Umbilical cord (tissue), 2 donors: ENCODE measurements at places on chromosomes 1 and 21.

- DNase-seq: peak; percentile 77
Observed at GRCh38 chr1:169180174-169180573, 73.7 kb downstream of the ATP1B1 start.

DNA sequence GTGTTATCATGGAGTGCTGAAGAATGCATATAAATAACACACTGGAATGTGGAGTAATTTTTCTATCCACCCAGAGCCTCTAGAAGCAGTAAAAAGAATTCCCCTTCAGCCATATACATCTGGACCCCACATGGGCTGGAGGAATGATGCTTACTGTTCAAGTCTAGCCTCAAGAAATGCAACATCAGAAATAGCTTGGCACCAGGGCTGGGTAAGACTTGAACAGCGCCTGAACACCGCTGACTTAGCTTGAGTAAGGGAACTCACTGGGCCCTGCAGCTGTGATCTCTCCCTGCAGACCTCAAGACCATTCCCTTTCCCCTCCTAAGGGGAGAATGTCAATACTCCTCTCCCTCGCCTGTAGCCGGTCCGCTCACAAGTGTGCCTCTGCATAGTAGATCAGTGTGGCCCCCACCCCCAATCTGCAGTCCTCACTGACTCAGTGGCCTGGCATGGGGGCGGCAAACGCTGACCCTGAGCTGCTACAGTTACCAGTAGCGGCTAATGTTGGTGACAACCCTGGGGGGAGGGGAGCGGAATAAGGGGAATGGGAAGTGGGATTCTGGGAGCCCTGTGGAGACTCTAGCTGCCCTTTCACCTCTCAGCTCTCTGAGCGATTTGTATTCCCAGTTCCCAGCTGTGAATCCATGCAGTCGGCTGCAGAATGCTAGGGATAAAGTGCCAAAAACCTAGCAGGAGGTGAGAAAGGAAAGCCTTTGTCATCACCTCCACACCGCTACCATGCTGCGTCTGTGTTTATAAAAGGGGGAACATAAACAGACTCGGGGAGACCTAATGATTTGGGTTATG lies 483.9 kb downstream of the DISC1 start:
- DNase-seq: peak; percentile 70

DNA sequence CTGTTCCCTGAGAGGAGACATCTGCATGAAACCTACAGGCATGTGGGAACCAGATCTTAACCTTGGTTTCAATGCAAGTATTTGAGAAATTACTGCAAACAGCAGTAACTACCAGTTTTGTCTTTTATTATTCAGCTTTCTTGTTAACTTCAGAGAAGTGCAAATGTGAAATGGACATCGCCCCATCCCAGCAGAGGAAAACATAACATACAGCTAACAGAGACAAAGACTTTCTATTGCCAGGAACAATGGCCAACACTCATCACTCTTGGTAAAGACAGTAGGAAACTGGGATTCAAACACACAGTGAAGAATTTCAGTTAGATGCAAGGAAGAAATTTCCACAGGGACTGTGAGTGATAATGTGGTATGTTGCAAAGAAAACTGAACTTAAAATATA lies 115.1 kb downstream of the SLC30A10 start:
- DNase-seq: no peak

DNA sequence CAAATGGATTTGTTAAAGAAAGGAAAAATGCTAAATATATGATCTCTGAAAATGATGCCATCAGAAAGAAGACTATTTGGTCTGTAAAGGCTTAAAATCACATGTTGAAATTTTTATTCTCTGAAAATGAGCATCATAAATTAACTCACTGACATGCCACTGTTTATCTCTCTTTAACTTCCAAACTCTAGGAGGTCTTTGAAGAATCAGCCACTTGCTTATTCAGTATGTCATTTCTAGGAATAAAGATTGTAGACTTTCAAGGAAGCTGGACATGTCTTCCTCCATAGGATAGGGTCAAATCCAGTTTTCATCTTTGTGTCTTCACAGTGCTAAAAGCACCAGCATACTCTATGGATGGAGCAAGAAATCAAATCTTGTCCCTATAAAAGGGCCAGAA lies 147.6 kb downstream of the FMN2 start:
- DNase-seq: no peak

DNA sequence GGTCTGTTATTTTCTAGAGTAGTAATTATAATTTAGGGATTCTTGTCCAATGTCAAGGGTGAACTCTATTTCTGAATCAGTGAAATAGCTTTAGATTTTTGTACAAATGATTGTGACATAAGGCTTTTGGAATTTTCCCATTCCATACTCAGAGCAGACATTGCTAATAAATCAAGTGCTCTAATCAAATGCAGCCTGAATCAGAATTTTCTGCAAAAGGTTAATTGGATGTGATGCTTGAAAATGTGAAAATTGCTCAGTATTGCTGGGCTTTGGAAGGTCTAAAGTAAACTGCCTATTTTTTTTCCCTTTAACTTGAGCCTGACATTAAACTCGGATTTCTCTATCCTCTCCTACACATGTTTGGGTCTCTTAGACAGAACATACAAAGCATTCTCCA lies 23.2 kb downstream of the SGIP1 start:
- no peak for DNase-seq

- no peak for DNase-seq
Observed at GRCh38 chr21:15823486-15824150, 93.8 kb downstream of the USP25 start.

DNA sequence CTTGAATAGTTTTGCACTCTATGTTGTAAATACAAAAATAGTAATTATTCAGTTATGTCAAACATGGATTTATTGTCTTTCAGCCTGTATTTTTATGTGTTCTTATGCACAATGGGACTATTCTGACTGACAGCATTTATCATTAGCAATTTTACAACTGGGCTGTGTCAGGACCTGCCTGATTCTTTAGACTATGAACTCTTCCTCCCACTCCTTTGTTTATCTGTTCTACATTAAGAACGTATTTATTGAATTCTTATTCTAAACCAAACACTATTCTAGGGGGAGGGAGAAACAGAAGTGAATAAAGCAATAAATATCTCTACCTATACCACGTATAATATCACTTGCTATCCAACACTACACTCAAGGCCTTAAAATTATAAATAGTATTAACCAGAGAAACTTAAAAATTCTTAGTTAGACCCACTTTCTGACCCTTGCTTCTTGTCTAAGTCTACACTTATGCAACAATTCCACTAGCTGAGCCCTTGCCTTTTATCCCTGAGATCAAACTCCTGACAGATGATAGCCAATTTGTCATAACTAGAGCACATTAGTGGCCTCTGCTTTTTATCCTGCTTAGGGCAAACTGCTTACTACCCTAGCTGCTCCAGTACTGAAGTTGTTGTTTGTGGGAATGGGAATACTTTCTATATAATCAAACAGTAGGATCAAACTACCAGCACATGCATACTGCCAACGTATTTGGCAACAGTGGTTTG lies 494.3 kb downstream of the BRINP3 start:
- peak; percentile 72 for DNase-seq

DNA sequence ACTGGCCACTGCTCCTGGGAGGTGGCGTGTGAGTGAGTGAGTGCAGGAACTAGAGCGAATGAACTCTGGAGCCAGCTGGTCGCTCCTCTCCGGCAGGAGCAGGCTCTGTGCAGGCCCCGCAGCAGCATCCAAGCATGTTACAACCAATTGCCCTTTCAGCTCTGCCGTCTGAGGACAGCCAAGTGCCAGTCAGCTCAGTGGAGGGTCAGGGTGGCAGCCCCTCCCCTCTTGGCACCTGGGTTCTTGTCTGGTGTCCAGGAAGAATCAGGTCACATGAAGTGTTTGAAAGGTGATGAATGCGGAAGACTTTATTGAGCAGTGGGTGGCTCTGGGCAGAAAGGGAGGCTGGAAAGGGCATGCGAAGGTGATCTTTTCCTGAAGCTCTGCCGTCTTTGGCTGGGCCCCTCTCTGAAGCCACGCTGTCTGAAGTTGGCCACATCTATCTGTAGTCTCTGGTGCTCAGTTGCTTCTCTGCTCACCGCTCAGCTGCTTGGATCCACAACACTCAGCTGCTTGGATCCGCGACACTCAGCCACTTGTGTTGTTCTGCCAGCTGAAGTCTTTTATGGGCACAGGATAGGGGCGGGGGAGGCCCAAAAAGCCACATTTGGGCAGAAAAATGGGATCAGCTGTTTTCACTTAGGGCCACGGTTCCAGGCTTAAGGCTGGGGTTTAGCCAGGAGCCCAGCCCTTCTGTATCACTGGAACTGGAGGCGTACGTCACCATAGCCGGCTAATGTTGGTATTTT lies 139.8 kb downstream of the ADSS2 start:
- no peak for DNase-seq

DNA sequence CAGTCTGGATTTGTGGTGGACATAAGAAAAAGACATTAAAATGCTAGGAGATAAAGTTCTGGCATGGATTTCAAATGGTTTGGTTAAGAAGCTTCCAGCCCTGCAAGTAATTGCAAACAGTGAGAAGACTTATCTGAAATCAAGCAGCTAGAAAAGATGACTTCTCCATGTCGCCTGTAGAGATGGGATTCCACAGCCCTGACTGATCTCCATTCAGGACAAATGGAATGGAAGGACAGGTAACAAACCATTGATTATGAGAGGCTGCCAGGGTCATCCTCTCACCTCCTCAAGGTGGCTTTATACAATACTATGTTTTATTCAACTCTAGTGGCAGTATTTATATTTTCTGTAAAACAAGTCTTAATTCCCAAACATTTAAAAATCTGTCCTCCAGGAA lies 237.9 kb downstream of the HLX start:
- no peak for DNase-seq

- no peak for DNase-seq
Observed at GRCh38 chr1:20166051-20166450, 19.8 kb upstream of the UBXN10 start.

DNA sequence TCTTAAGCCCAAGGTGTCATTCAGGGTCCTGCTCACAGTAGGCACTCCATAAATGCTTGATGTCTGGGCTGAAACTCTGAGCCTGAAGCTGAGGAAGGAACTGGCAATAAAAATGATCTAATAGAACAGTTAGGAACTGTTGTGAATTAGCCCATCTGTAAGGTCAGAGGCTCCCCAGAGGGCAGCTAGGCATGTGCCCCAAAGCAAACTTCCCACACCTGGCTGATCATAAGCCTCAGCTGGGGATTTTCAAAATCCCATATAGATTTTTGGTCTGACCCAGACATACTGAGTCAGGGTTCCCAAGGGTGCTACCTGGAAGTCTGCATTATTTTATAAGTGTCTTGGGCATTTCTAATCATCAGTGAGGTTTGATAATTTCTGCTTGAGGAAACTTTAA lies 309.4 kb upstream of the PROX1 start:
- DNase-seq: no peak

GRCh38 chr1:7458946-7459345 lies 312.1 kb upstream of the VAMP3 start:
- no peak for DNase-seq

- no peak for DNase-seq
Observed at GRCh38 chr1:245261786-245262185, 107.0 kb downstream of the KIF26B start.

GRCh38 chr1:15013767-15014166 lies 139.8 kb upstream of the TMEM51 start:
- DNase-seq: no peak

- DNase-seq: no peak
Observed at GRCh38 chr1:963301-963651, 2.9 kb downstream of the KLHL17 start.

- DNase-seq: peak; percentile 80
Observed at GRCh38 chr1:91166106-91166712, 144.4 kb upstream of the ZNF644 start.

DNA sequence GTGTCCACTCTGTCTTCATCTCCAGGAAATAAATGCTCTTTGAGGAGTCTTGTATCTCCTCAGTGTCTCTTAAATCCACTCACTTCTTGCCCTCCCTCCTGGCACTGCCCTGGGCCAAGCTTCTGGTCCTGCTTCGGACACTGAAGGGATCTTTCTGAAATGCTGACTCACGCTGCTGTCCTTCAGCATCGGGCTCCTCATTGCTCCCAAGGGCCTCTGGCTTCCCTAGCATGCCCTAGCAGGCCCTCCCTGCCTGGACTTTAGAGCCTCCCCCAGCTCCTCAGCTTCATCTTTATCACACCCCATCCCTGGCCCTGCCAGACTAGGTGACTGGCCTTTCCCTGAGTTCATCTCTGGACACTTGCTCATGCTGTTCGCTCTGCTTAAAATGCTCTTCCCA lies 96.6 kb downstream of the FOXD2 start:
- DNase-seq: peak; percentile 5

DNA sequence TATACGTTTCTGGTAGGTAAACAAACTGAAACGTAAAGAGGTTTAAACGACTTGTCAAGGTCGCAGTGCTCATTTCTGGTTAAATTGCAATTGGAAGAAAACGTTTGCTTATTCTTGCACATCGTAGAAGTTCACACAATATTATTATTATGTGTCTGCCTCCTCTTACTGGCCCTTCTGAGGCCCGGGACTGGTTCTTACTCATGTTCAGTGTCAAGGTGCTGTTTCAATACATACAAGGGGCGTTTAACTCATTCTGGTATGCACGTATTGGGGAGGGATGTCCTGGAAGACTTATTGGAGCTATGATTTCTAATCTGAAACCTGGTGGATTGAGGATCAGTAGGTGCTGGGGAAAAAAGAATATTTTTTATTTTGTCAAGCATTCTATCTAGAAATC lies 932 bp downstream of the RPF1 start:
- DNase-seq: no peak

DNA sequence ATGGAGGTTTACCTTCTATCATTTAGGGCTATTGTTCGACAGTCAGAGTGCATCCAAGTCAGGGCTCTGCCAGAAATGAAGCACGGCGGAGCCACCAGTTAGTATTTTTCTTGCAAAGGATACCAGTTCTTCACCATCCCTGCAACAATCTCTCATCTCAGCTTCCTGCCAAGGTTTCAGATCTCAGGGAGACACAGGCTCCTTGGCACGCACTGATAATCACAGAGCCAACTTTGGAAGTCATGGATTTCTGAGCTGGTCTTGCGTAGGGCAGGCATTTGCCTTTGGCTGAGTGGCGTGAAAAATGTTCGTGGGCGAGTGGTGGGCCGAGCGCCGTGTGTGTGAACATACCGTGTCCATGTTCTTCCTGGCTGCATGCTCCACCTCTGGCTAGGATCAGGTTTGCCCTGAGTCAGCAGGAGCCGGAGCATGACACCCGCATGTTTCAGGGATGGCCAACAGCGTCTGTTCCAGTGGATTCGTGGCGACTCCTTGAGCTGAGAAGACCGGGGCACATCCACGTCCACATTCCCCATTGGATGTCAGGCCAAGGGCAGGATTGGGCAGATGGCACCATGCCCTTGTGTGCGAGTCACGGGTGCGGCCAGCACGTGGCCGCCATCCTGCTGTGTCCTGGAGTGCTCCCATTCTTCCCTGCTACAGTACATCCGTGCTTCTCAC lies 118.5 kb upstream of the C1orf174 start:
- DNase-seq: no peak

- DNase-seq: no peak
Observed at GRCh38 chr1:209134001-209134400, 449.5 kb upstream of the CAMK1G start.

- no peak for DNase-seq
Observed at GRCh38 chr1:25486602-25487001, 55.9 kb downstream of the MACO1 start.
